ENCODE measurements at places on chromosomes 12 and 14.

- DNase-seq, result no peak
Observed at GRCh38 chr14:27845241-27845850, 921.2 kb upstream of the FOXG1 start.

DNA sequence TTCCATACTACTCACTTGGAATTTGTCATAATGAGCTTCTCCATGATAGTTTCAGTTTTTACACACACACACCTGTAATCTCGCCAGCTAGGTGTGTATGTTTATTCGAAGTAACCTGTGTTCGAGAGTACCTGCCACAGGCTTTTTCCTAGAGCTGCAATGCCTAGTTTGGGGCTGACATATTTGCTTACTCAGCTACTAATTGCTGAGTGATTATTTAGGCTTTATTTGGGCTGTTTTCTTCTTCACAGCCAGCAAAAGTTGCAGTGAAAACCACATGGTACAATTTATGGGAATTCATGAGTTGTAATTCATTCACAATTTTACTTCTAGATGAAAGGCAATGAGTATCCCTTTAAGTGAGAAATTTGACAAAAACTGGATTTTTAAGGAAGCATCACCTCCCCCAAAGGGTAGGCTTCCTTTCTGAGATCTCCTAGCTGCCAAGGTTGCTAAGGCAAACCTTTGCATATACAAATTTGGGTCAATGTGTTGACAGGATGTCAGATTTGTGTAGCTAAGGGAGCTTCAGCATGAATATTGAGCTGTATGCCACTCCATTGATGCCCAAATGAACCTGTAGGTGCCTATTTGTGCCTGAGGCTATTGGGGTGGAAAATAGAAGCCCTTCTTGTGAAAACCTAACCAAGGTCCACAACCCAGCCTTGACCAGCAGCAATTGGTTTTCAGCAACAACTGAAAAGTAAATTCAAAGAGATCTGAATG, 108.7 kb upstream of the OTX2 start:
- DNase-seq, result no peak

DNA sequence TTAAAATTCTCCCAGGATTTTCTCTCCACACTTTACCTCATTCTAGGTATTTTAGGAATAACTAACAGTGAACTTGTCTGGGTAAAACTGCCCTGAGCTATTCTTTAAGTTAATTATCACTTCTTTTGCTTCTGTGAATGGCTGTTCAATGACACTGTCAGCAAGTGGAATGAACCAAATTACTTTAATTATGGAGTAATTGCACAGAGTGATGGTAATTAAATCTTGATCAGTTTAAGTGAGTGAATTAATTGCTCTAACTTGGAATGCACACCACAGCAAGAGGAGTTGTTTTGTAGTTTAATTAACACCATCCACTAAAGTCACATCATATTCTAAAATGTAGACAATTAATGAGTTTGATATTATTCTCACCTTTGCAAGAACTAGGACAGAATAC, 36.2 kb upstream of the TMEM260 start:
- no peak for DNase-seq

- no peak for DNase-seq
Observed at GRCh38 chr14:95185767-95186392, 28.6 kb upstream of the DICER1 start.

DNA sequence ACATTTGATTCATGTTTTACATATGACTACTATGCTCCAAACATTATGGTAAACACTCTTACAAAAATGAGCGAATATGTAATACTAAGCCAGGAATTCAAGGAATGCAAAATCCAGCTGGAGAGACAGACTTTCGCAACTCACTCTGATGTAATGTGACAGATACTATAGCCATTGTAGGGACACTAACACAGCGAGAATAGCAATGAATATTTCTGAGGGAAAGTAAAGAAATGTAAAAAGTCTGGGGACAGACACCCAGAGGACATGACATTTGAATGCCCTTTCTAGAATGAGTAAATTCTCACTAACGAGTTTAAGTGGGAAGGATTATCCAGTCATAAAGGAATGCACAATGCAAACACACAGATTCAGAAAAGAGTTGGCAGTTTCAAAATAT, 121.9 kb downstream of the PIK3C2G start:
- no peak for DNase-seq

DNA sequence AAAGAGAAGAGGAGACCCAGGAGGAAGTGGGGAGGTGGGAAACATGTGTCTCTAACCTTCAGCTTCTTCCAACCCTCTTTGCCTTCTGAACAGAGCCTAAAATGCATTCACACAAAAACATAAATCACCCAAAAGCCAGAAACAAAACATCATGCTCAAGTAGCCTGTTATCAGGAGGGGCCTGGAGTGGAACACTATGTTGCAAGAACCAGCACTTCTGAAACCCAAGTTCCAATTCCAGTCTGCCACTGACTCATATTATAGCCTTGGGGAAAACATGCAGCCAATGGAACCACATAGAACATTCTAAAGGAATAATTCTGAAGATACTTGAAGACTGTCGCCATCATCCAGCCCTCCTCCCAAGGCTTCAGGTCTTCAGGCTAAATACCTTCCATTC, 169.8 kb upstream of the PLXNC1 start:
- DNase-seq, result no peak

GRCh38 chr12:120903412-120904196, 554 bp downstream of the SPPL3 start:
- DNase-seq, result peak; percentile 52

GRCh38 chr12:74049348-74049747, 488.3 kb upstream of the ATXN7L3B start:
- DNase-seq, result no peak

DNA sequence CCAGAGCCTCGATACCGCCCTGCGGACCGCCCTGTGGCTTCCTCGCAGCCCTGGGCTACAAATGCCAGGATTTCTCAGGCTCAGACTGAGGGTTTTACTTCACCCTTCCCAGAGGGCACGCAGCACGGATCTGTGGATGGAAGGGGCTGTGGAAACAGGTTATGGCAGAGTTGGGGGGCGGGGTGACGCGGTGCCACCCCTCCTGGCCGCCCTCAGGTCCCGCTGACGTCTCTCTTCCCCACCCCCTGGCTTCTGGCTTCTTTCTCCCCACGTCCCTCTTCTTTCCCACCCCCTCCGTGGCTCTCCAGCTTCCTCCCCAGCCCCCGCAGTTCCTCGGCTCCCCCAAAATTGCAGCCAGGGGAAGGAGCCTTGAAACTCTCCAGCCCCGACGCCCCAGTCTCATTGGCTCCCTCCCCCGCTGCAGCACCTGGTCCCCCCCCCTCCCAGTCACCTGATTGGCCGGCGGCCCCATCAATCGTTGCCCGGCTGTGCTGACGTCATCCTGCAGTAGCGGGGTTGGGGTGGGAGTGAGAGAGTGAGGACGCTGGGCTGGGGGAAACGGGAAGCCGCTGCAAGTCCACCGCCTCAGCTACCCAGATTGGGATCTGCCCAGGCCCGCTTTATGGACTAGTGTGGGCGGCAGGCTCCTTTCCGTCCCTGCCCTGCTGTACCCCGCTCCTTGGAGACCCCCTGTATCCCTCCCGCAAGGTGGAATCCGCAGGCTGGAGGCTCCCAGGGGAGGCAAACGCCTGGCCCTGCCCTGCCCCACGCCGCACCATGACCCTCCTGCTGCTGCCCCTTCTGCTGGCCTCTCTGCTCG, at the start of gene CLSTN3:
Gene CLSTN3, plus strand, starts transcription at position 500 of the 820 bp plus-strand sequence. Its CDS starts 278 bp downstream, at position 778.
- DNase-seq, result peak; percentile 75

Data from frontal cortex (tissue), 4 donors.